ENCODE measurements at places on chromosomes 12 and 14.

DNA sequence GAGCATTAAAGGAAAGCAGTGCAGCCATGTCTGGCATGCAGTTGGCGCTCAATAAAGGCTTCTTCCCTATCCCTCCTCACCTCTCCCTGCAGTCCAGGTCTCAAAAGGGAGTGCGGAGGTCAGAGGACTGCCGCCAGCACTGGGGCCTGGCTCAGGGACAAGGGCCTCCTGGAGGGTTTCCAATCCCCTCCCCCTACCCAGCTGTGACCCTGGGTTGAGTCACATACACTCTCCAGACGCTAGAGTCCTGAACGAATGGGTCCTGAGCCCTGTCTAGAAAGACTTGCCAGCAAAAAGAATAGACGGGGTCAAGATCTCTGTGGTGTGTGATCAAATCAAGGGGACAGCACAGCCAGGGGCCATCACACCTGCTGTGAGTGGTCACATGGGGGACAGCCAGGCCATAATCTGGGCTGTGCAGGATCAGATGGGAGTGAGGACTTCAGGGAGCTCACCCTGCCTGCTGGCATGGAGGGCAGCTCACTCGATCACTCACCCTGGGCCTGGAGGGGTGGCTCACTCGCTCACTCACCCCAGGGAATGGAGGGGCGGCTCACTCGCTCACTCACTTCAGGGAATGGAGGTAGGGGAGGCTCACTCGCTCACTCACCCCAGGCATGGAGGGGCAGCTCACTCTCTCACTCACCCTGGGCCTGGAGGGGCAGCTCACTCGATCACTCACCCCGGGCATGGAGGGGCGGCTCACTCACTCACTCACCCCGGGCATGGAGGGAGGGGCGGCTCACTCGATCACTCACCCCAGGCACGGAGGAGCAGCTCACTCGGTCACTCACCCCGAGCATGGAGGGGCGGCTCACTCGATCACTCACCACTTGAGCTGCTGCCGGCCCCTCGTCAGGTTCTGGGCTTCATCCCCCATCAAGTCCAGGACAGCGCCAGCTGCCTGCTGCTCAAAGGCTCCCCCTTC is 12.8 kb downstream of the CFAP73 start:
- no peak for DNase-seq

DNA sequence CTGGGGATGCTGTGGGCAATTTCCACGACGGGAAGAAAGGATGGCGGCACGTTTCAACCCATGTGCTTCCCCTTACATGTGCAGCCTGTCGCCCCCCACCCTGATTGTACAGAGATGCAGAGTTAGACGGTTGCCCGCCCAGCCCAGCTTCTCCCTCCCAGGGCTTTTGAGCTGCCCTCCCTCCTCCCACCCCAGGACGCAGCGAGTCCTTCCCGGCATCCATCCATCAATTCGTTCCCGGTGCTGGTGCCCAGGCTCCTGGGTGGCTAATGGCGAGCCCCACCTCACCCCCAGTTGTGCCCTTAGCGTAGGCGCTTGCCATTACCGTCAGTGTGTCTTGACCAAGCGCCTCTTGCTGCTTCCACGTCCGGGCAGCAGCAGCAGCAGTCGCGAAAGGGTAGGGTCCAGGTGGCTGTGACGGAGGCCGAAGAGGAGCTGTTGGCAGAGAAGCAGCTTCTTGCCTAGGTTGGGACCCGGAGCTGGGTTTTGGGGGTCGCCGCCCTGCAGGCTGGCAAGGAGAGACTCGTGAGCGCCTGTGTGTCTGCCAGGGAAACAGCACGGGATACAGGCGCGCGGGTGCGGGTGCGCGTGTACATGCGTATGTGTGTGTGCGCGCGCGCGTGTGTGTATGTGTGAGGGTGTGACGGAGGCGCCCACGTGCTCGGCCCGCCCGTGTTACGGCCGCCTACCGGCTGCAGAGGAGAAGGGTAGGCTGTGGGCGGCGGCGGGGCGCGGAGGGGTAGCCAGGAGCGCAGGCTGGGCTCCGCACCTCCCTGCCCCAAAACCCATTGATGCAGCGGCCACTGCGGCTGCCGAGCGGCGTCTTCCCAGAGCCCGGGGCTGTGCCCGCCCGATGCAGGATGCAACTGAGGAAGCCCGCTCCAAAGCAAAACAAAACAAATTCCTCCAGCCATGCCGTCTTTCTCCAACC is at the start of gene SLC6A15:
Gene SLC6A15, minus strand, starts transcription at position 602 of the 931 bp plus-strand sequence. CDS start 20,679 bp downstream, outside the sequence.
- DNase-seq: peak; percentile 53

DNA sequence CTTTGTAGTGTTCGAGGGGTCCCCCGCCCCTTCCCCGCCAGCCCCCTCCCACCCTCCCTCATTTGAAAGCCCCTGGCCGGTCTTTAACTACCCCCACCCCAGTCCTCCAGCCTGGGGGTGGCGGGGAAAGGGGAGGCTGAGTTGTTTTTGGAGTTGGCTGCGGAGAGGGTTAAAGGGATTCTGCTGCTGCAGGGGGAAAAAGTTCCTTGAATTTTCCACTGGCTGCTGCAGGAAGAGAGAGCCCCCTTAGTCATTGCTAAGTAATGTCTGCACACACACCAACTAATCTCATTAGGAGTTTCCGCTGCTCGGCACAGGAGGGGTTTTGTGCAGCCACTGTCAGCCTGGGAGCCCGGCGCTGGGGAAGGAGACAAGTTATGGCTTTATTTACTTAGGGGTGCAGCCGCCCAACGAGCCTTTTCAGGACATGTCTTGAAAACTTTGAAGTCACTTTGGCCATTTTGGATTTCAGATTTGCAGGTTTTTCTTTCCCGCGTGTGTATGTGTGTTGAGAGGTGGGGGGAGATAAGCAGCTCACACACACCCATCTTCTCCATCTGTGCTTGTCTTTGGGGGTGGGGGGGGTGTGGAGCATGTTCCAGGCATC is 1.8 kb downstream of the ELK3 start:
- DNase-seq: no peak

- no peak for DNase-seq
Observed at GRCh38 chr14:65346895-65347294, 65.6 kb upstream of the FUT8 start.

GRCh38 chr14:67426161-67426560 is 14.2 kb upstream of the PLEK2 start:
- DNase-seq: no peak

DNA sequence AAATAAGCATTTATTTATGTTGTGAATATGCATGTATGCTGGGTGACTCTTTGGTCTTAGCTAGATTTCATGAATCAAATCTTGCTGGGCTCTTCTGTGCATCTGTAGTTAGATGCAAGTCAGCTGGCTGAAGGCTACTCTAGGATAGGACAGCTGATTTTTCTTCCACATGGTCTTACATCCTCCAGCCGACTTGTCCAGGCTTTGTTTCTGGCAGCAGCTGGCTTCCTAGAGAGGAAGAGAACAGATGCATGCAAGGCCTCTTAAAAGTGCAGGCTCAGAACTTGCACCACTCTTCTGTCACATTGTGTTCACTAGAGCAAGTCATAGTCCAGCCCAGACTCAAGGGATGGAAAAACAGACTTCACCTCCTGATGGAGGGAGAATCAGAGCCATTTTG is 435.4 kb upstream of the STXBP6 start:
- DNase-seq: no peak

DNA sequence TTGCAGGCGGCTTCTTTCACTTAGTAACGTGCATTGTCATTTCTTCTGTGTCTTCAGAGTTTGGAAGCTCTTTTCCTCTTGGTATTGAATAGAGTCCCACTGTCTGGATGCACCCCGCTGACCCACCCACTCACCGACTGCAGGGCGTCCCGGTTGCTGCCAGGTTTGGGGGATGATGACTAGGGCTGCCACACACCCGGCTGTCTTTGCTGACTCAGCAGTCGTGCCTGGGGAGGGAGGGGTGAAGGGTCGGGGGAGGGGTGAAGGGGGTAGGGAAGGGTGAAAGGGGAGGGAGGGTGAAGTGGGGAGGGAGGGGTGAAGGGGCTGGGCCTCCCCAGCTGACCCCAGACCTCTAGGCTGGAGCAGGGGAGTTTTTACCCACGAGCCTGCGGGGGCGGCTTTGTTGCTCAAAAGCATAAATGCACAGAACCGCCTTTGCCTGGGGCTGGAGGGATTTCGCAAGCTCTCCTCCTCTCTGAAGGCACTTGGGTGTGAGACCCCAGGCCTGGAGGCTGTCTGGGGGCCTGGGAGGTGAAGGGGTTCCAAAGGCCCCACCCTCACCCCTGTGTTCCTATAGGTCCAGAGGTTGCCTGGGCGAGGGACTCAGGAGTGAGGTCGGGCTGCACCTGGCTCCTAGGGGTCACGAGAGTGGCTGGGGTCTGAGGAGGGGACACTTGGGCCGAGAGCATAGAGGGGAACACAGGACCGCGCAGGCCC is 31.3 kb upstream of the ULK1 start:
- DNase-seq: no peak

DNA sequence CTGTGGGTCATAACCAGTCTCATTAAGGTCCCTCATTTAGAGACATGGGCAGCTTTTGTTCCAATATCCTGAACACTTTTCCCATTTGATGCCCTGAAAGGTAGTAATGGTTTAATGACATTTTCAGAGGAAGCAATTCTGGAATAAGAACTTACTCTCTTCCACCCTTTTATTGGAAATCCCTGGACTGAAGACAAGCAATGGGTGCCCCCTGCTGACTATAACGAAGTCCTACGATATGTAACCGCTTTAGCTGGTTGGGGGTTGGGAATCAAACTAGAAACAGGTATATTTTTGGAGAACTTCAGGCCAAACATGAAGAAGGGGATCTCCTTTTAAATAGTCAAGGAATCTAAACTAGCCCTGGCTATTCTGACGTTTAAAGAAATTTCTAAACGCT is 20.5 kb downstream of the SARNP start:
- peak; percentile 33 for DNase-seq

GRCh38 chr14:25570483-25570882 is 520.5 kb upstream of the STXBP6 start:
- DNase-seq: no peak

GRCh38 chr12:106954462-106955376 is 988 bp upstream of the TMEM263 start:
- DNase-seq: peak; percentile 1

- no peak for DNase-seq
Observed at GRCh38 chr14:90756755-90757345, 59.4 kb downstream of the TTC7B start.

- DNase-seq: no peak
Observed at GRCh38 chr14:30673071-30673470, 51.0 kb downstream of the SCFD1 start.

- no peak for DNase-seq
Observed at GRCh38 chr14:56570295-56570694, 9.3 kb upstream of the TMEM260 start.

- DNase-seq: peak; percentile 72
Observed at GRCh38 chr14:91372671-91373495, 44.7 kb downstream of the CCDC88C start.

DNA sequence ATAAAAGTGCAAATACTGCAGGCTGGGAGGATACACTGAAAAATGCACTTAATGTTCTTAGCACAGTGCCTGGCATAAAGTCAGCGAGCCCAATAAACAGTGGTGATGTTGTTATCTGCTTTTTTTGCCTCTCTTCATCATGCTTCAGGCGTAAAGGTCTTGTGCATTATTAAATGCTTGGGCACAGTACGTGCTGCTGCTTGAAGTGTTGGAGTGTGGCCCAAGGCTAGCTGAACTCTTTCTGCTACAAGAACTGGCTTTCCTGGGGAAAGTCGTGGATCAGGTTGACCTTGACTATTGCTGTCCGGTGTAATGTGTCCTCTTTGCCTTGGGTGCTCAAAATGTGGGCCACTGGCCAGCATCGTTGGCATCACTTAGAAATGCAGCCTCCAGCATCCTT is 43.0 kb downstream of the SMOC1 start:
- DNase-seq: no peak

- DNase-seq: no peak
Observed at GRCh38 chr12:27549236-27549800, 25.3 kb downstream of the PPFIBP1 start.

GRCh38 chr14:23513818-23514643 is 37.5 kb downstream of the ZFHX2 start:
- no peak for DNase-seq
